Naive thymus-derived CD8-positive, alpha-beta T cell (primary cell): ENCODE measurements at places on chromosomes 11 and 22. TPM values are rescaled to one million over a fixed set of nuclear protein-coding genes. Genes with fewer than 3 reads are reported as not detected.

GRCh38 chr11:133787379-133788141 is 57.8 kb downstream of the SPATA19 start:
- no peak overlapping the region for H3K27ac ChIP-seq
- H3K36me3 ChIP-seq, result no peaks in the 10 kb centered on the region
- H3K27me3 ChIP-seq, result peaks cover 28% of the 10 kb centered on the region
- H3K4me1 ChIP-seq, result peaks cover 7% of the 10 kb centered on the region
- no peak for DNase-seq

Gene MS4A3
- total RNA-seq, result not detected

DNA sequence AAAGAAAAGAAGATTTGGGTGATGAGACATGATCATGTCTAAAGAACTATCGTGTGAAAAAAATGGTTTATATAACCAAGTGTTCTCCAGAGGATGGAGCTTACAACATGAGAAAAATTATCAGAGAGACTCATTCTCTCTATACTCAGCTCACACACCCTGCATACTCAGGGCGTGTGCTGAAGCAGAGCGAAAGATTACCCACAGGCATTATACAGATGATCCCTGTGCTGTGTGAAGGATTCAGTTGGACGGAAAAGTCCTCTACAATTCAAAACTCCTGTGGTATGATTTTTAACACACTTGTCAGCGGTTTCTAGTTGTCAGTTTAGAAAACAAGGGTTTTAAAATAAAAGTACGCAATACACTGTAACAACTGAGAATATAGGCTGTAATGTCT is 267.3 kb downstream of the DLG2 start:
- no peak for DNase-seq
- H3K4me3 ChIP-seq, result no peak overlapping the region
- H3K4me1 ChIP-seq, result no peaks in the 10 kb centered on the region
- no peak overlapping the region for H3K27ac ChIP-seq
- peaks cover 2% of the 10 kb centered on the region for H3K36me3 ChIP-seq

- no peaks in the 10 kb centered on the region for H3K36me3 ChIP-seq
- no peaks in the 10 kb centered on the region for H3K27me3 ChIP-seq
- peaks cover 7% of the 10 kb centered on the region for H3K4me1 ChIP-seq
- no peak overlapping the region for H3K4me3 ChIP-seq
Measured at GRCh38 chr11:67006029-67006884, 16.7 kb upstream of the SYT12 start.

DNA sequence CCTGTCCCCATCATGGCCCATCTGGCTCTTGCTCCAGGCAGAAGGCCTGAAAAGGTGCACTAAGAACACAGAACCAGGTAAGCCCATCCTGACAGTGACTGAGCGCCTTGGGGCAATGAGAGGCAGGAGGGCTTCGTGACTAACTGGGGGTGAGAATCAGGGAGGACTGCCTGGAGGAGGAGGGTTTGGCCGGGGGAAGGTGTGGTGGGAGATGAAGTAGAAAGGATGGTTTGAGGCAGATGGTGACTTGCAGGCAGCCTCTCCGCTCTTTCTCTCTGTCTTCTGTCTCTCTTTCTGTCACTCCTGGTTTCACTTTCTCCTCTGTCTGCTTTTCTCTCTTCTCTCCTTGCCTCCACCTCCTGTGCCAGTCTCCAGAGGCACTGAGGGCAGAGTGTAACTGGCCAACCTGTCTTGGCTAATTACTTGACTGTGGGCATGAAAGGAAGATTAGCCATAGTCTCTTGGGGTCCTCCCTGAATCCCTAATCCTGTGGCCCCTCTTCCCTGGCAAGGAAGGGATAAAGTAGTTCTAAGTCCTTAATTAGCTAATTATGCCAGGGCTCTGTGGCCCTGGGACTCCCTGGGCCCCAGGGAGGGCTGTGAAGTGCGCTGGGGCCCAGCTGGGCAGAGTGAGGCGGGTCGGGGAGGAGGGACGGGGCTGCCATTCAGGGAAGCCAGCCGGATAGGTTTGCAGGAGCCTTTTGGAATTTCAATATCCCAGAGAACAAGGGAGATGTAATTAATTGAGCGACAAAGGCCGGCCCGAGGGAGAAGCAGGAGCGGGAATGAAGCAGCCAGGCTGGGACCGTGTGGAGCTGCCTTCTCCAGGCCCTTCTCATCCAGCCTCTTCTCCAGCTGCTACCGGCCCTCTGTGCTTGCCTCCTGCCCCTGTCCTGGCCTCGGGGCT is 61.1 kb downstream of the CACNA1I start:
- peak overlapping the region; percentile 89 for H3K27ac ChIP-seq
- H3K4me3 ChIP-seq, result no peak overlapping the region
- H3K36me3 ChIP-seq, result no peaks in the 10 kb centered on the region
- peaks cover 3% of the 10 kb centered on the region for H3K27me3 ChIP-seq
- H3K4me1 ChIP-seq, result peaks cover 8% of the 10 kb centered on the region
- DNase-seq, result no peak
